ENCODE measurements at places on chromosomes 3 and 15. TPM values are rescaled to one million over a fixed set of nuclear protein-coding genes. Genes with fewer than 3 reads are reported as not detected.

The OR5K4 gene
- not detected for total RNA-seq

The INAFM2 gene
- 7.1 TPM for total RNA-seq

The ABI3BP gene
- total RNA-seq = 7.1 TPM

The GRAMD1C gene
- total RNA-seq = 5.0 TPM

The EXD1 gene
- total RNA-seq = not detected

The GOLGB1 gene
- 35.7 TPM for total RNA-seq

The DPPA2 gene
- total RNA-seq = not detected

The QRICH1 gene
- total RNA-seq = 62.4 TPM

- peak; percentile 35 for ATAC-seq
Measured at GRCh38 chr3:143737065-143737464, 111.2 kb downstream of the SLC9A9 start.

GRCh38 chr3:141485641-141486495 lies 959 bp upstream of the RASA2 start:
- ATAC-seq = peak; percentile 54

GRCh38 chr3:161644891-161645635 lies 148.5 kb downstream of the OTOL1 start:
- ATAC-seq = no peak

GRCh38 chr15:100508641-100509300 lies 20.0 kb downstream of the CERS3 start:
- no peak for ATAC-seq

DNA sequence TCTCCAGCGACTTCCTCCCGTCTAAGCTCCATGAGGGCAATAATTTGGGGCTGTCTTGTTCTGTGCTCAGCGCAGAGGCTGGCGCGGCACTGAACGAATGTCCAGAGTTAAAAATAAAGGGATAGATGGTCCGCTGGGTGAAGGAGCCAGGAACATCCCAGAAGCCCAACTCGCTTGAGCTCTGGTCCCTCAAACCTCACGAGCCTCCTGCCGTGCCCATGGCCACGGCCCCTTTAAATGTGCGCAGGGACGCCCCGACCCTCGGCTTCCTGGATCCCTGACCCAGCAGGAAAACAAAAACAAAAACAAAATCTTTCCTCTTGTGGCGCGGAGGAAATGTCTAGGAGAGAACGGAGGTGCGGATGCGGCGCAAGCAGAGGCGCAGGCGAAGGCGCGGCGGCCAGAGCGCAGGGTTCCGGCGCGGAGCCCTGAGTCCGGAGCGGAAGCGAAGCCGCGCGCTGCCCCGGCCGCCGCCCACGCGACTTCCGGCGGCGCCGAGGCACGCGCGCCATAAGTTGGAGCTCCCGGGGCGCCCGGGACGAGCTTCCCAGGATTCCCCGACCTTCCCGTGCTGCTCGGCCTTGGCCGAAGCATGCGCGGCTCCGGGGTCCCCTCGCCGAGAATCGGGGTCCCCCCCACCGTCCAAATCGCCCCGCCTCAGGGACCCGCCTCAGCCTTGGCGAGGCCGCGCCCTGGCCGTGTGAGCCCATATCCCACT lies 52.9 kb upstream of the WNT7A start:
- ATAC-seq = no peak

DNA sequence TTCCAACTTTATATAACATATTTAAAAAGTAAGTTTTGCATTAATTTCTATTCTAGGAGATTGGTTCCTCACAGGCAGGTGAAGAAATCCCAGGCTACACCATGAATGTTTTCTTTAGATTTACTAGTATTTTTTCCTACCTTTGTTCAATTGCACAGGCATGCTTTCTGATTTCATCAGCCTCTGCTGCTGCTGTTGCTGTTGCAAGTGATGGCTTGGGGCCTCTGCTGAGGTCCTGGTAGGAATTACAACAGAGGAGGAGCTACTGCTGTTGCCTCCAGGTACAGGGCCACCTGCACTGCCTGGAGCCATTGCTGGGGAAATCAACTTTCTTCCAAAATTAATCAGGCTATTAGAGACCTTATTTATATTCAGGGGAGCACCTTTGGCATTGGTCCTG lies 353.3 kb downstream of the PLCL2 start:
- ATAC-seq = no peak

DNA sequence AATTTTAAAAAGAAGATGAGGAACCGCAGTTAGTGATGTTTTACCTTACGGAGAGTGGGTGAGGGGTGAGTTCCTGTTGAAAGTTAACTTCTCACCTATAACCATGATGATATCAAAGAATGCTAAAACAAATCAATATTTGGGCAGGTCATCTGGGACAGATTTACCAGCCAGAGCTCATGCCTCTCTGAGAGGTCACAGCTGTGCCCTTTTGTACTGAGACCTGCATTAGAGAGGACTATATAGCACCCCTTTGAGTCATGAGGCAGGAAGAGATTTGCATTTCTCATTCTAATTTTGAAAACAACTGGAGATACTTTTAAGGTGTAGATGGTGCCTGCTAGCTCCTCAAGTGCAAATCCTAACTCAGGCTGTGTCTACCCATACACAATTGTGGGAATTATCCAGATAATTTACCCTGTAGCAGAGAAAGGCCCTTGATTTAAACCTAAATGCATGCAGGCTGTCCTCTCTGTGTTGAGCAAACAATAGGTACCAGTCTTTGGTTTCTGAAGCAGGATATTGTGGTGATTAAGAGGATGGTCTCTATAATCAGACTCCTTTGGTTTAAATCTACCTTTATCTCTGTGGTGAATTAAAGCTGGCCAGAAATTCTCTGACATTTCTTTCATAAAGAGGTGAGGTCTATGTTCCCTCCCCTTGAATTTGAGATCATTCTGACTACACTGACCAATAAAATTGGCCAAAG lies 5.8 kb upstream of the TM4SF4 start:
- ATAC-seq = no peak

DNA sequence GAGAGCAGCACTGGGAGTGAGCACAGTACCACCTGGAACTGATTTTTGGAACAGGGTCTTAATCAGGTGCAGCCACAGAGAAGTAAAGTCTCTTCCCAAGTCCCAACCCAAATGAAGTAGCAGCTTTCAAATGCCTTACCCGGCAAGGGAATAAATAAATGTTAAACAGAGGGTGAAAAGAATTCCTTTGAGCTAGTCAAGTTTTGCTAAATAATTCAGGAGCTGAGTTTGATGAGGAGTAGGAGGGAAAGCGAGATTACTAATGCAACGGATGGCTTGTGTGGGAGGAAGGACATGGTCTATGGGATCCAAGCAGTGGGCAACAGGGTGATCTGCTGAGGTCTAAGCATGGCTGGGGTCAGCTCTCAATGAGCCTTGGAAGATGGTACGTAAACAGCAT lies 204.5 kb upstream of the ST8SIA2 start:
- no peak for ATAC-seq

GRCh38 chr3:125202197-125202596 lies 10.4 kb downstream of the SLC12A8 start:
- peak; percentile 66 for ATAC-seq

DNA sequence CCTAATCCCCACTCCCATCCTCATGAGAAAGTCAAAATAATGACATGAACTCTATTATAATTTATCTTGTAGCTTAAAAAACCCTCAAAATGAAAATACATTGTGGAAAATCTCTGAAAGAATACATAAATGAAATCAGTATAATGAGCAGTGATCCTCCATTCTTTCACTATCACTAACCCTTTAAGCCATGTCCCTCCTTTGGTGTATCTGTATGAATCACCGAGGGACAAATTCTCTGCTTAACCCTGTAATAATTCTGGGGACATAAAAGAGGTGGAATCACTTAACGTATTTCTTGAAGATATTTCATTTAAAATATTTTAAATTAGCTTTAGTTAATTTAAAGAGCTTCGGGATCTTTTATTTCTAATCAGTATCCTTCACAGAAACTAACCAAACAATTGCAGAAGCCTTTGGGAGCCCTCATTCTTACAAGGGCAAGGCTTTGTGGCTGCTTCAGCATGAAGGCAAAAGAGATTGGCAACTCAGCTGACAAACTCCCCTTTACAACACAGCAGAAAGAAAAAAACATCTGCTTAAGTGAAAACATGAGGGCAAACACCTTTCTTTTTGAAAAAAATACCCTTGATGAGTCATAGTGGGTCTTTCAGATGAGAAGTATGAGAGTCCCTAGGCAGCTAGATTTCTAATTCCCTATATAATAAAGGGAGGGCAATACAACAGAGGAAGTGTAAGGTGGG lies 44.0 kb upstream of the ALCAM start:
- no peak for ATAC-seq

- ATAC-seq = no peak
Measured at GRCh38 chr3:114649331-114649730, 355.5 kb downstream of the TIGIT start.

- ATAC-seq = no peak
Measured at GRCh38 chr15:56286213-56286612, 42.5 kb upstream of the RFX7 start.

- ATAC-seq = no peak
Measured at GRCh38 chr15:42549741-42550392, 1.2 kb downstream of the HAUS2 start.

- ATAC-seq = no peak
Measured at GRCh38 chr3:108487439-108487838, 23.0 kb downstream of the MYH15 start.

- no peak for ATAC-seq
Measured at GRCh38 chr3:143608966-143609365, 239.3 kb downstream of the SLC9A9 start.

GRCh38 chr15:95295896-95296625 lies 1034.4 kb upstream of the NR2F2 start:
- ATAC-seq = no peak

GRCh38 chr3:134326126-134326525 lies 48.1 kb downstream of the AMOTL2 start:
- no peak for ATAC-seq

DNA sequence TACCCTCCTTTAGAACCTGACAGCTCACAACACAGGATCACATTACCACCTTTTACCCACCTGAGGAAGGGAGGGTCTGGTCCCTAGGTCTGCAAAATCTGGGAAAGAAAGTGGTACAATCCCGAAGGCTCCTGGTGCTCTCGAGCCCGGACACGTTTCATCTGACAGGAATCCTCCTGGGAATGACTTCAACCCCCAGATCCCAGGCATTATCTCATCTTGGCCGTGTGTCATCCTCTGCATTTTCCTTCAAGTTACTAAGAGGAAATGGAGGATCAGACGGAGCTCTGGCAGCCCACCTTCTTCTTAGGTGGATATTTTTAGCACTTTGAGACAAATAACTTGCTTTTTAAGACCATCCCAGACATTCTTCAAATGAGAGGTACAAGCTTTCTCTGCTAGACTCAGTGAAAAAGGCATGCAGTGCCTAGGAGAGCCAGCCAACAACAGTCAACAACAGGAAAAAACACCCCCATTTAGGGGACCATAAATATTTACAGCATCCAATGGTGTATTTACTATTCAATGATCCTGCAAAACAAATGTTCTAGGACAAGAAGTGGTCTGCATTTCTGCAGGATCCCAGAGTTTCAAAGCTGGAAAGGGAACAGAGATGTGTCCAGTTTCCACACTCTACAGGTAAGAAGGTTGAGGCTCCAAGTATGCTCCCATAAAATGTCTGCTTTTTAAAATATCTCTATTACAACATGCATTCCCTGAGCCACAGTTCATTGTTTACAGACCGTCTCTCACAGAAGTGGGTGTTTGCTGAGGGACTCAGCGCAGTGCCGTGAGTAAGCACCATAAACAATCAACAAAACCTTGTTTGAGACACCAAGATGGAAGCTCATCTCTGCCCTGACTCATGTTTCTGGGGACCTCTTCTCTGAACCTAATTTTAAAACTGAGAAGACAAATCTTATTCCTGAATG lies 38.3 kb upstream of the ARHGEF3 start:
- no peak for ATAC-seq

- ATAC-seq = no peak
Measured at GRCh38 chr15:83565138-83565537, 88.8 kb upstream of the ADAMTSL3 start.

DNA sequence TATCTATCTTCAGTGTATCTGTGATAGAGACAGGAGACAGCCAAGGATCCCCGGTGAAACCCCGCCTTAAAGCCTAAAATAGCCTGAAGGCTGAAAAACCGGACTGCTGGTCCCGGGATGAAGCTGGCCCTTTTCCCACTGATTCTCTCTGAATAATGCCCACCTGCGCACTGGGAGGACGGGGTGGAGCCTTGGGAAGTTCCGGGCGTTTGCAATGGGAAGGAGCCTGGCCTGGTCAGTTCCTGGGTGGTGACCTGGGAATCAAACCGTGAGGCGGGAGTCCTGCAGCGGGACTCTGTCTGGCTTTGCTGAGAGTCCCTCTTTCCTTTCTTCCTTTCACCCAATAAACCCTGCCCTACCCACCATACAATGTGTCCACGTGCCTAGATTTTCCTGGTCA lies 157.9 kb downstream of the C3orf38 start:
- no peak for ATAC-seq

GRCh38 chr15:88498996-88499395 lies 31.5 kb downstream of the MRPS11 start:
- no peak for ATAC-seq

Data from esophagus mucosa (tissue), 1 donor.